ENCODE measurements at places on chromosomes 6 and 20. TPM values are rescaled to one million over a fixed set of nuclear protein-coding genes. Genes with fewer than 3 reads are reported as not detected.

The SNAI1 gene
- total RNA-seq, result 2.7 TPM

The ISM1 gene
- not detected for total RNA-seq

The PCMTD2 gene
- total RNA-seq, result 29.3 TPM

The C20orf144 gene
- not detected for total RNA-seq

Data from renal cortical epithelial cell (primary cell).